Immature natural killer cell (primary cell): ENCODE measurements at places on chromosomes 5 and 9.

GRCh38 chr9:5718296-5719032 lies 89.6 kb downstream of the RIC1 start:
- no peak for DNase-seq

- peak; percentile 56 for DNase-seq
These were observed 616 bp upstream of the ENC1 start for GRCh38 chr5:74640954-74641734.

GRCh38 chr9:128787659-128788058 lies 606 bp downstream of the TBC1D13 start:
- no peak for DNase-seq

DNA sequence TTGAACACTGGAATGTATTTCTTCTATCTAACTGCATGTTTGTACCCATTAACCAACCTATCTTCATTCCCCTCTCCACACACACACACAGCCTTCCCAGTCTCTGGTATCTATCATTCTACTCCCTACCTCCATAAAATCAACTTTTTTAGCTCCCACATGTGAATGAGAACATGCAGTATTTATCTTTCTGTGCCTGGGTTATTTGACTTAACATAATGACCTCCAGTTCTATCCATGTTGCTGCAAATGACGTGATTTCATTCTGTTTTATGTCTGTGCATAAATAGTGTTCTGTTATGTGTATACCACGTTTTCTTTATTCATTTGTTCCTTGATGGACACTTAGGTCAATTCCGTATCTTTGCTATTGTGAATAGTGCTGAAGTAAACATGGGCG lies 38.7 kb upstream of the CTSL start:
- DNase-seq, result no peak

GRCh38 chr5:171750311-171750788 lies 35.3 kb upstream of the SMIM23 start:
- DNase-seq, result no peak

GRCh38 chr5:61657686-61658085 lies 325.6 kb downstream of the ZSWIM6 start:
- no peak for DNase-seq

DNA sequence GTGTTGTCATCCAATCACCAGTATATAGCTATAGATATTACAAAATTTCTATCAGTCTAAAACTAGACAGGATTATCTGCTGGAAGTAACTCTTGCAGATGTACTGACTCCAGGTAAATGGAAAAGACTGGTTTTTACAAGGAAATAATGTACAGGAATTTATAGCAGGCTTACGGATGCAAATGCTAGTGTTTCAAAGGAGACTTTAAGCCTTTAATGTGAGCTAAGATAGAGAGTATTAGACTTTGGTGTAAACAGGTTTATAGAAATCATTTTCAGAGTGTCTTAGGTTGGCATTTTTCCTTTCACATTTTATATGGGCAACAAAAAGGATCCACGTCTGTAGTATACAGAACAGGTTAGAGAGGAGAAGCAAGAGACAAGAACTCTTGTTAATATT lies 16.1 kb downstream of the ZNF608 start:
- no peak for DNase-seq

GRCh38 chr5:43287493-43287892 lies 25.7 kb downstream of the HMGCS1 start:
- no peak for DNase-seq

DNA sequence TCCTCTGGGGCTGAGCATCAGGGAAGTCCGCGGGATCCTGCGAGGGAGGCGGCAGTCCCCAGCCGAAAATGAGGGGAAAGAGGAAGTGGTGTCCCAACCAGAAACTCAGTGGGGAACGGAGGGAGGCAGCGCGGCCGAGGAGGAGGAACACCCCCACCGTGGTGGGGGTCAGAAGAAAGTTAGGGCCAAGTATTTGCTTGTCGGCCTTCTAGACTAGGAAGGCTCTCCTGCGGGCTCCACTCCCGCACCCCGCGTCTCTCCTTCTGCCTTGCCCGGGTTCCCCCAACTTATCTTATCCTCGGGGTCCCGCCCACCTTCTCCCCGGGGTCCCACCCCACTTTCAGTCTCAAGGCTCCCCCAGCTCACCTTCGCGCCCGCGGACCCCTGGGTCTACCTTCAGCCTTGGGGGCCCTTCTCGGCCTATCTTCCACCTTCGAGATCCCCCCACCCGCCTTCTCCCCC lies 557 bp upstream of the PHF2 start:
- peak; percentile 40 for DNase-seq

DNA sequence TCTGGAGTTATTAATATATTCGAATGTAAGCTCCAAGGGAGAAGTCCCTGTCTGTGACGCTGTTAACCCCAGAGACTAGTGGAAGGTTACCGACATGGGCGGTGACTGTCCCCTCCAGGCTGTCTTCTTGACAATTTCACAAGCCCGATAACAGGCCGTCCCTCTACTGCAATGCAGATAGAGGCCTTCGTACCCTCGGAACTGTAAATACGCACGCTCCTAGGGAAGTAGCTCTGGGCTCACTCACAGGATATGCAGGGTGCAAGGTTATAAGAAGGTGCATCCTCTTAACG lies 680 bp upstream of the RFK start:
- no peak for DNase-seq

DNA sequence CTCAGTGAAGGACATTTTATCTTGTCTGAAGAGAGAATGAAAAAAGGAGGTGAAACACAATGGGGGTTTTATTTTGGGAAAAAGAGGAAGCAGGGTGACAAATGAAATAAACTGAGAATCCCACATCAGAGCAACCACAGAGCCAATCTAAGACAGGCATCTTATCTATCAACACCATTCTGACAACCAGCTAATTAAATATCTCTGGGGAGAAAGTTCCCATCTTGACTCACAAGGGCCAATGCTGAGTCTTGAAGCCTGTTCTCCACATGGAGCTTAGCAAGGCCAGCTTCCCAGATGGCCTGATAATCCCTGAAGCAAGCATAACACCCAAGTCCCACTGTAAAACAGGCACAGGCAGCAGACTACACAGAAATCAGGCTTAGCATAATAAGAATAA lies 30.4 kb downstream of the DPYSL3 start:
- no peak for DNase-seq

- DNase-seq, result peak; percentile 50
These were observed 118.3 kb downstream of the NR6A1 start for GRCh38 chr9:124652615-124653393.

GRCh38 chr9:128917151-128917849 lies 3.5 kb upstream of the PHYHD1 start:
- no peak for DNase-seq

GRCh38 chr5:178240341-178240741 lies 7.7 kb upstream of the PHYKPL start:
- no peak for DNase-seq

DNA sequence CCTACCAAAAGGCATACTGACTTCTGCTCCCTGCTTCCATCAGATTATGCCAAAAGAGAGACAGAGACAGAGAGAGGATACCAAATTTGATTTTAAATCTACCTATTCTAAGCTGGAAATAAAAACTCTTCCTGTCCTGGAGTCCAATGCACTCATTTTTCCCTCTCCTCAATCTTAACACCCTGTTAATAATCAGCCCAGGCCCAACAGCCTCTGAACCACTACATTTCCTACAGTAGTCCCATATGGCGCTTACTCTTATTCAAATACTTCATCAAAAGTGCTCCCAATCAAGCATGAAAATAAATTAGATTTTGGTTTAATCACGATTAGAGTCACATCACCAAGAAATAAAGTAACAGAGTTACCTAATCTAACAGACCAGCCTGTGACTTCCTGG lies 152.3 kb downstream of the TSSK1B start:
- no peak for DNase-seq

DNA sequence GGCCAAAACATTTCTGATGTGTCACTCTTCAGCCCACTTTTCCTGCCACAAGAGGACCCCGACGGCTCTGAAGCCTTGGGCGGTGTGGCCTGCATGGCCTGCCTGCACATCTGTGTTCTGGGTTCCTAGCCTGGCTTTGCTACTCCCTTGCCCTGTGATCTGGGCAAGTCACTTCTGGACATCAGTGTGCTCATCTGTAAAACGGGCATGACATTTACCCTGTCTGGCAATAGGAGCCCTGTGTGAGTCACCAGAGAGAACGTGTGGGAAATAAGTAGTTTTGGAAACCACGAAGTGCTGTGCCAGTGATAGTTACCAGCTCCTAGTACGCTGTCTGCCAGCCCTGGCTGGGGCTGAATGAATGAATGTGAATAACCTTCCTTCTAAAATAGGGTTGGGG lies 90.8 kb downstream of the MACROH2A1 start:
- no peak for DNase-seq

- peak; percentile 46 for DNase-seq
These were observed 59.9 kb downstream of the ZFAND5 start for GRCh38 chr9:72305102-72305546.

DNA sequence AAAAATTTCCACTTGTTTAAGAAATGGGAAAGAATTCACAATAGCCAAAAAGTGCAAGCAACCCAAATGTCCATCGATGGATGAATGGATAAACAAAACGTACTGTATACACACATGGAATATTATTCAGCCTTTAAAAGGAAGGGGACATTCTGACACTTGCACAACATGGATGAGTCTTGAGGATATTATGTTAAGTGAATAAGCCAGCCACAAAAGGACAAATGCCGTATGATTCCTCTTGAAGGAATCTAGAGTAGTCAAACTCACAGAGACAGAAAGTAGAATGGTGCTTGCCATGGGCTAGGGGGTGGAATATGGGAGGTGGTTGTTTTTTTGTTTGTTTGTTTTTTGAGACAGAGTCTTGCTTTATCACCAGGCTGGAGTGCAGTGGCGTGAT lies 3.8 kb upstream of the ATP6V0E1 start:
- DNase-seq, result no peak

DNA sequence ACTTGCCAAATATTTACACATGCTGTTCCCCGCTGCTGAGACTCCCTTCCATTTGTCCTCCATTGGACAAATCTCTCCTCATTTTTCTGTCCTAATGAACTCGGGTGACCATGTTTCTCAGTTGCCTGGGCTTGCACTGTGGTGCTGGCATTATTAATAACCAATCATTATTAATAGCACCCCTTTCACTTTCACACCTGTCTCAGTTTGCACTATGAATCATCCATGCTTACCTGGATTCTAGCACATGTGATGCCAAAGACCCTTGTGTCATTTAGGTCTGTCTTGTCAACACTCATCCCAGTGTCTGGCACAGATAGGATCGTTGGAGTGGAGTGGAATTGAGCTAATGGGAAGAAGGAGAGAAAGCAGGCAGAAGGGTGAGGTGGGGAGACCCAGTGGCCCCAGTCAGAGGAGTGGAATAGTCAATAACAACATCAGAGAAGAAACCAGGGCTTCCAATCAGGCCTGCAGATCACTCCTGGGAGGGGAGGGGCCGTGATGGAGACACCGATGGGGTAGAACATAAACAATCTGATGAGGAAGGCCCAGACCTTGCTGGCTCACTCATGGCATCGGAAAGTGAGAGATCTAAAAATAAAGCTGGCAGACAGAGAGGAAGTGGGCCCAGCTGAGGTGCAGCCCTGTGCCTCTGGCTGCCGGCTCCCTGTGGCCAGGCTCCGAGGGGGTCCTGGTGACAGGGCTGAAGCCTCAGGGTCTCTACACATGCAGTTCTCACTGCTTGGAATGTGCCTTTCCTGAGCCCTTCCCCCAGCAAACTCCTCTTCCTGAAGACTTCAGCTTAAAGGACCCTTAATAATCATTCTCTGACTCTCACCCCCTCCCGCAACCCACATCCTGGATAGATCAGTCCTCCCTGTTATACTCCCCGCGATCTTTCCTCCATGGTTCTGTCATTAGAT lies 33.5 kb upstream of the CRB2 start:
- DNase-seq, result peak; percentile 68

GRCh38 chr5:155912291-155912690 lies 414.7 kb upstream of the SGCD start:
- DNase-seq, result no peak

DNA sequence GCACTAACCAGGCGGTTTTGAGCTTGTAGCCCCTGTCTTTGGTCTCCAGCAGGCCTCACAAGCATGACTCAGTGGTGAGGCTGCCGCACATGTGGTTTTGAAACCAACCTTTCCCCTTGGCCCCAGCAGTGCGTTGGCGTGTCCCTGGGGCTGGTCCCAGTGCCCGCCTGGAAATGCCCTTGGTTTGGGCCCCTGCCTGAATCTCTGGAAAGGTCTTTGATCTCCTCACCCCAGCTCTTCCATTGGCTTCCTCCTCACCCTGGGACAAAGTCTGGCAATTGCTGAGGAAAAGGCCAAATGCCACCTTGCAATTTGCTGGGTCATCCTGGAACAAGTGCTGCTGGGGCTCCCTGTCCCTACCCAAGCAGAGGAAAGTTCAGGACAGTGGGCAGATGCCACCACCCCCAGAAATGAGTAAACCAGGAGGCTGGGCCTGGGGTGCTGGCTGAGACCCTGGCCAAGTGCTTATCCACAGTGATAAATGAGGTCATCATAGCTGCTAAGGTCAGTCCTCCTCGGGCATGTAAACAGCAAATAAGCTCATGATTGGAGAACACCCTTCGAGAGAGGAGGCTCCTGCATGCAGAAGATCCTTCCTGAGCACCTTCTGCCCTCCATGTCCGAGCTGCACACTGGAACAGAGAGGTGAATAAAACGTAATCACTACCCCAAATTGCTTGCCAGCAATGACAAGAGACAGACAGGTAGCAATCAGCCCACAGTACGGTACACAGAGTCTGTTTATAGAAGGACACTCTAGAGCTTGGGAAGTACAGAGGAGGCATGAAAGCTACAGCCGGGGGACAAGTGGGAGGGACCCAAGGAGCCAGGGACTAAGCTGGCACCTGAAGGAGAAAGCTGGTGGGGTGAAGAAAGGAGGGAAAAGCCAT lies 98.9 kb upstream of the CPEB4 start:
- no peak for DNase-seq

GRCh38 chr5:72301557-72301956 lies 18.5 kb downstream of the MRPS27 start:
- no peak for DNase-seq

GRCh38 chr5:2075365-2075764 lies 192.6 kb upstream of the IRX4 start:
- no peak for DNase-seq

DNA sequence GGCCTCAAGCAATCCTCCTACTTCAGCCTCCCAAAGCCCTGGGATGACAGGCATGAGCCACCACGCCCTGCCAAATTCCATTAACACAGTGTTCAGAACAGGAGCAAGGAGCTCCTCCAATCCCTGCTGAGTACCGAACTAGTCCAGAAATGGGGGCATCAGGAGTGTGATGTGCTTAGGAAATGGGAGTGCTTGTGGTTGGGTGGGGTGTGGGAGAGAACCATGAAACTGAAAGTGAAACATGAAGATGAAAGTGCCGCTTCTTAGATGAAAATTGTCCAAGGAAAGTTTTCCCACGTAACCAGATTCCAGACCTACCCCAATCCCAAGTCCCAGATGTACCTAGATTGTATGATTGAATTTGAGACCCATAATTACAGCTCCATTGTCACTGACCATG lies 16.7 kb upstream of the ZNF131 start:
- peak; percentile 18 for DNase-seq

GRCh38 chr5:180862645-180863044 lies 1.6 kb upstream of the ZFP62 start:
- no peak for DNase-seq
